ENCODE measurements at places on chromosomes 2 and 18.

DNA sequence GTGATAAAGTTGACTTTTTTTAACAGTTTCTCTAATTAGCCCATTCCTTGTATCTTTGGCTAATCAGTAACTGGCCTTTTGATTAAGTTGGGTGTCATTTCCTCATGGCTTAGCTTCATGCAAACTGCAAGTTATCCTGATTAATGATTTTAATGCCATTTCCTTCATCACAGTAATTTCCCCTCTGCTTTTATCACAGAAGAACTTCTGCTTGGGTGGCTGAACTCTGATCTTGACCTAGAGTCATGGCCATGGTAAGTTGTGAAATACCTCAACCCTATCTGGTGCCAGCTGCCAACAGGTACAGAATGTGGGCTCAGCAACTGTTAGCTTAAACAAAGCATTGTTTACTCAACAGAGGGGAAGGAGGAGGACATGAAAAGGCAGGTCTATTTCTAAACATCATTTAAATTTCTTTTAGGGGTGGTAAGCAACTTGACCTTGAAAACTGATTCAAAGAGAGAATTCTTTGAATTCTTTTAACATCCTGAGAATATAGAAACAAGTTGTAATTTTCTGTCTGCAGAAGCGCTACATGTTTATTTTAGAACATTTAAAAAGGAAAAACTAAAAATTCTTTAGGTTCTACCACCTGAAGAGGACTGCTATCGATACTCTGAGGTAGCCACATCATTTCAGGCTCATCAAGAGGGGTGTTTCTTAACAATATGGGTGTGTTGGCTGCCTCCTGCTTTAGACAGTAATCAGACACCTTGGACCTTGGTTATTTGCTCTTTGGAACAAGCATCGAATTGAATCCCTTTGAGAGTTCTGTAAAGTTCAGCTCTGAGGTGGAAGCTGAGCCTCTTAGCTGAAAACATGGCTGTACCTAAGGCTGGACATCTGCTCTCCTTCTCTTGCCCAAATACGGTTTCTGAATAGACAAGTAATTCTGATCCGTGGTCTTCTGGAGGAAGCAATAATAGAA lies 39.7 kb downstream of the ANXA4 start:
- DNase-seq, result no peak

GRCh38 chr2:84481702-84482101 lies 22.6 kb upstream of the SUCLG1 start:
- no peak for DNase-seq

DNA sequence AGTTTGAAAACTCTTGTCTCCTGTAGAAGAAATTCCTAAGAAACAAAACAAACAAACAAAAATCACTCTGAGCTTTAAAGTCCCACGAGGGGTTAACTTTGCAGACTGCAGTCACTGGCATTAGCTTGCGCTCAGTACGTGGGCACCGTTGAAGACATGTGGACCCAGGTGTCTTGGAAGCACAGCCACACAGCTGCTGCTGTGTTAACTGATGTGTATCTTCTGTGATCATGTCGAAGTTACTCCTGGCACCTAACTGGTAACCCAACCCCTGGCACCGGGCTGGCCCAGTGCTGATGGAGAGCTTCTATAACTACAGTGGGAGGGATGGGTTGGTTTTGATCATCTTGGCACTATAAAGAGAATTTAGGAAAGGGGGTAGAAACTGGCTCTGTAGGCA lies 51.6 kb upstream of the FHL2 start:
- DNase-seq, result no peak

GRCh38 chr2:215973954-215974699 lies 39.2 kb downstream of the MREG start:
- no peak for DNase-seq

GRCh38 chr18:21741562-21742314 lies 1.1 kb downstream of the MIB1 start:
- DNase-seq, result peak; percentile 3

- no peak for DNase-seq
Observed at GRCh38 chr2:237561221-237561620, 5.2 kb upstream of the PRLH start.

DNA sequence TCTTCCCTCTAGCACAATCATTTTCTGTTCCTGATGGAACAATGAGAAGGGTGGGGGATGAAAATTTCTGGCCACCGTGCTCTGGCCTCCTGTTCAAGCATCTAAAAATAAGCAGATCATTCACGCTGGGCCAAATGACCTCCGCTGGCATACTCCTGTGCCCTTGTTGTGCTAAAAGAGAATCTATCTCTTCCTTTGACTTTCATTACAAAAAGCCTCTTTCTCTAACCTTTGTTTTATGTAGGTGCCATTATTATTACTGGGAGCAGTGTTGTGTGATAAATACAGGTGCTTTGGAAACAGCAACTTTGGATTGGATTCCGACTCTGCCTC lies 44.6 kb upstream of the B3GNT2 start:
- DNase-seq, result no peak

DNA sequence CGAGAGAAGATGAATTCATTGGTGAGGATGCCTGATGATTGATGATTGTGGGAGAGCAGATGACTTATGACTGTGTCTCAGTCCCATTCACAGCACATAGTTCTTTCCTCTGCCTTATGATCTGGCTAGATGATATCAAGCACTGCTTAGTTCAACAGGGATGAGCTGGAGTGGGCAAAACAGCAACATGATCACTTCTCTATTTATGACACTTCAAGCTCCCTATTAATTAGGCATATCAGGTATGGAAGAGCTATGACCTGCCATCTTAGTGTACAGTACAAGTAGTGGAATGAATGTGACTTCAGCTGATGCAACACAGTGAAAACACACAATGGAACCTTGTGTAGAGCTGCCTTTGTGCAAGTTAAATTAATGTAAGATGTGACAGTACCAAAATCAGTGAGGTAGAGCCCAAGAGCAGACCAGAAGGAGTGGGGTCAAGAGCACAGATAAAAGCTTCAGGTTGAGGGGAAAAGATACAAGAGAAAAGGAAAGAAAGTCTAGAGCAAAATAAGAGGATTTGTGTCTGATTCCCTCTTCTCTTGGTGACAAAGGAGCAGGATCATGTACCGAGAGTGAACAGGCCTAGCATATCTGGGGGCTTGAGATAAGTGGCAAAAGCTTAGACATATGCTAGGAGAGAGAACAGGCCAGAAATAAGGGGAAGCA lies 93.0 kb upstream of the MYO3B start:
- no peak for DNase-seq

GRCh38 chr2:129726216-129726615 lies 253.2 kb upstream of the RAB6C start:
- DNase-seq, result no peak

Measured in stimulated activated CD8-positive, alpha-beta memory T cell treated with anti-CD3 and anti-CD28 coated beads, Interleukin-15, amount 100 ng/mL, for 24 hours (primary cell).